ENCODE measurements at places on chromosomes 11 and 22.

- DNase-seq, result no peak
Measured at GRCh38 chr11:73916435-73916834, 34.4 kb upstream of the DNAJB13 start.

DNA sequence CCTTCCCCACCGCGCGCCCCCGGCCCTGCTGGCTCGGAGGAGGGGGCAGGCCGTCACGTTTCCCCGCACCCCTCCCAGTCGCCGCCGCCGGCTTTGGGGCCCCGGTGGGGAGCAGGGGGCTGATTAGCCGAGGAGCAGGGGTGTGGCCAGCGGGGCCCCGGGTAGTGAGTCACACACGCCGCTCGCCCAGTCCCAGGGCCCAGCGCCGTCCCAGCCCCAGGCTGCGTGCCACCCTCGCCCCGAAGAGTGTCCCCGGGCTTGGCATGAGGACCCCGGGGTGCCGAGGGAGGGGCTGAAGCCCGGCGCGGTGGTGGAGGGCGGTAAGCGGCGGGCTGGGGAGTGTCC lies 34.4 kb downstream of the PRDM11 start:
- peak; percentile 58 for DNase-seq

DNA sequence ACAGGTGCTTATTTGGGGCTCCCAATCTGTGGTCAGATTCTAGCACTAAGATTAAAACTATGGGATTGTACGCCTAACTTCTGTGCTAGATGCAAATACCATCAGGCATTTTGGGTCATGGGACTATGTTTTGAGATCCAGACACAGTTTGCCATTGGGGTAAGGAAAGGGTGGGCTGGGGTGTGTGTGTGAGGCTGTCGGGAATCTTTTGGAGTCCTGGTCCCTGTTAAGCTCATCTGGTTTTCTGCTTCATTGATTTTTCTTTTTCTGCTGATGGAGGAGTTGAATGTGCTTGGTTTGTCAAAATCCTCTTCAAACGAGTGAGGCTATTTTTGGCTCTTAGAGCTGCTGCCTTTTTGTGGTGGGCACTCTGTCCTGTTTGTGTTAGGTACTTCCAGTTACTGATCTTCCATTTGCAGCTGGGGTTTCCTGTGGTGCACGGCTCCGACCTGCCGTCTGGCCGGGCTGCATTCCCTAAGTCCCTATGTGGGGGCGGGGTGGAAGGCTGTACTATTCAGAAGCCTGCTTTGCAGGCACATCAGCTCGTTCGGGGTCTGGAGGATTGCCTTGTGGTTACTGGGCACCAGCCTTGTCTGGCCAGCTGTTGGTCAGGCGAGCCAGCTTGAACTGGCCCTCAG lies 2.9 kb downstream of the BCR start:
- peak; percentile 71 for DNase-seq

- no peak for DNase-seq
Measured at GRCh38 chr22:32531931-32532819, 57.6 kb downstream of the FBXO7 start.

DNA sequence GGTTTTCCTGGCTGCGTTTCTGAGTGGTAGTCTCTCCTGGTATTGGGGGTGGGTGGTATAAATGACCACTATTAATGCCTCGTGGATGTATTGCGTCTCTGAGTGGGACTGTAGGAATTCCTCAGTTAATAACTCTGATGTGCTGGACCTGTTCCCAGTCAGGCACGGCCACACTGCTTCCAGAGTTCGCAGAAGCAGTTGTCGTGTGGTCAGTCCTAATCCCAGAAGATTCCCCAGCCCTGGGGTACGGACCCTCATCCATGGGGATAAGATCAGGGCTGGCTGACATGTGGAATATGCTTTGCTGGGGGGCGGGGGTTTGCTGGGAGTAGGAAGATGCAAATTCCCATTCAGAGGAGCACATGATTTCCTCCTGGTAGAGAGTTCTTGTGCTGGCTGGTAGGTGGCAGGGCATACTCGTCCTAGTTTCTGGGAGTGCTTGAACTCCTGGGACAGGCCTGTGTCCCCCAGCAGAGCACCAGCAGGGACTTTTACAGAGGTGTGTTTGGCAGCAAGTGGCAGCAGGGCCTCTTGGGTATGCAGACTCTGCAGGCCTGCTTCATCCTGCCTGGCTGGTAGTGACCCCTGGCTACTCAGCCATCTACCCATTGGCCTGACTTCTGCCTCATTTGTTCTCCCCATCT lies 157.4 kb downstream of the NAV2 start:
- no peak for DNase-seq

GRCh38 chr11:27217948-27218420 lies 145.0 kb downstream of the CCDC34 start:
- DNase-seq, result no peak

DNA sequence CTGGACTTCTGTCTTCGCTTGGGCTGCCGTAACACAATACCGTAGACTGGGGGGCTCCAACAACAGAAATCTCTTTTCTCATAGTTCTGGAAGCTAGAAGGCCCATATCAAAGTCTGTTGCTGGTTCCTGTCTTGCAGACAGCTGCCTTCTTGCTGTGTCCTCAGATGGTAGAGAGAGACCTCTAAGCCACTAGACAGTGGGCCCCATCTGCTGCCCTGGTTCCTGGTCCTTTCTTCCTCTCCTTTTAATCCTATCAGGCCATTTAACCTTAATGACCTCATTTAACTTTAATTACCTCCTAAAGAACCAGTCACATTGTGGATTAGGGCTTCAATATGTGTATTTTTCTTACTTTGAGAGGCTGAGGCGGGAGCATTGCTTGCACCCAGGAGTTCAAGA lies 9.4 kb downstream of the CEP164 start:
- DNase-seq, result no peak

DNA sequence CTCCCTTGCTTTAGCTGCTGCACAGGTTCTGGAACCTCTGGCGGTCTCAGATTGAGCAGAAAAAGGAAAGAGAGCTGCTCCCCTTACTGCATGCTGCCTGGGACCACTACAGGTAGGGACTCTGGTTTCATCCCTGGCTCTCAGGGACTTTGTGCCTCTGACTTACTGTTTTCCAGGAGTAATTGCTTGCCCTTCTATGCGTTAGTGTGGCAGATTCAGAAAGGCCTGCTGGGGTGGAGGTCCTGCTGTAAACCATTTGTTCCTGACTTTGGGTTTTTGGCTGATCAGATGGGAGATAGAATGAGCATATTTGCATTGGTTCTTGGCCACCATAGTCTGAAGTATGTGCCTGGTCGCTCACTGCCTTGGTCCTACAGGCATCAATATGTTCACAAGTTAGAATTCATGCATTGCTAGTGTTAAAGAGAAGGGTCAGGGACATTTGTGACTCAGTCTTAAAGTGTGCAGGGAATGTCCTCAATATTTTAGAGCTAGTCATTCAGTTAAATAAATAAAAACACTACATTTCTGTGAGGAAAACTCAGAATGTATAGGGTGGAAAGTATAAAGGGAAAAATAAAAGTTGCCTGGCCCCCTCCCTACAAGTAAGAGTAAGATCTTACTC lies 78.0 kb downstream of the PISD start:
- DNase-seq, result no peak

- DNase-seq, result no peak
Measured at GRCh38 chr11:4065601-4066377, 28.8 kb upstream of the RRM1 start.

GRCh38 chr11:101817581-101817980 lies 97.2 kb upstream of the CEP126 start:
- no peak for DNase-seq

DNA sequence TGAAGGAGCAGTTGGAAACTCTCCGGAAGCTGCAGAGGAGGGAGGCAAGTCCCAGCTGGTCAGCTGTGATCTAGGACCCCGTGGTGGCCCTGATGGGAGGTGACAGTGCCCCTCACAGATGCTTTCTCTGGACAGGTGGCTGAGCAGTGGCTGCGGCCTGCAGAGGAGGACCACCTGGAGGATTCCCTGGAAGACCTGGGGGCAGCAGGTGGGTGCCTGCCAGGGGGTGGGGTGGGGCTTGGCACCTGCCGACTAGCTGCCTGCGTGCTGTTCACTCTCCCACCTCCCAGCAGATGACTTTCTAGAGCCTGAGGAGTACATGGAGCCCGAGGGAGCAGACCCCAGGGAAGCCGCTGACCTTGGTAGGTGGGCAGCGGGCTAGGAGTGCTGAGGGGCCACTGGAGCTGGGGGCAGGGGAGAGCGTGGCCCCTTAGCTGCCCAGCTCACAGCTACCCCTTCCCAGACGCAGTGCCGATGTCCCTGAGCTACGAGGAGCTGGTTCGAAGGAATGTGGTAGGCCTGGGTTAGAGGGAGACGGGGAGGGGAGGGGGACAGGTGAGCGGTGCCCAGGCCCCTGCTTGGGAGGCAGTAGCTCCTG lies 3.1 kb downstream of the SCO2 start:
- peak; percentile 13 for DNase-seq

DNA sequence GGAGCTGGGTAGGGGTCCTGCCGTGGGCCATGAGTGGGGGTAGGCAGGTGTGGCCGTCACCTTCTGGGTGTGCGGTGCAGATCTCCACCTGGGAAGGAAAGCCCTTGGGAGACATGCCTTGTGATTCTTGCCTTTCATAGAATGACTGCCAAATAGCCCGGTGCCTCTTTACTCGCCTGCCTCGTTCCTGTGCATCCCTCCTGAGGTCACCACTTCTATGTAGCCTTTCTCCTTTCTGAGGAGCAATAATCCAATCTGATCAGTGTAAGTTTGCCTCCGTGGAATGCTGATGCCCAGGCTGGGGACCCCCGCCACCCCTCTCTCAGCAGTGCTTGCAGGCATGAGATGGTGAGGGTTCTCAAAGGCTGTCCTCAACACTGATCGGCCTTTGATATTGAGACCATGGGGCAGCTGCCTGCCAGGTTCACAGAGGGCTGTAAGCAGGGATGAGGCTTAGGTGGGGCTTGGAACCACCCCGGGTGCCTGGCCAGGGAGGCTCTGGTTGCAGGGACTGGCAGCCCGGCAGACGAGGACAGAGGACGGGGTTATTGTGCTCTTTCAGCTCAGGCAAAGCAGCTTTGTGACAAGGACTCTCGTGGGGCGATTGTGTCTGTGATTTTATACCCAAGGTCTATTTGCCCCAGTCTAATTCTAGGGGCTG lies 86.1 kb upstream of the WNT7B start:
- DNase-seq, result no peak

GRCh38 chr11:8967184-8967583 lies 2.9 kb upstream of the TMEM9B start:
- no peak for DNase-seq

DNA sequence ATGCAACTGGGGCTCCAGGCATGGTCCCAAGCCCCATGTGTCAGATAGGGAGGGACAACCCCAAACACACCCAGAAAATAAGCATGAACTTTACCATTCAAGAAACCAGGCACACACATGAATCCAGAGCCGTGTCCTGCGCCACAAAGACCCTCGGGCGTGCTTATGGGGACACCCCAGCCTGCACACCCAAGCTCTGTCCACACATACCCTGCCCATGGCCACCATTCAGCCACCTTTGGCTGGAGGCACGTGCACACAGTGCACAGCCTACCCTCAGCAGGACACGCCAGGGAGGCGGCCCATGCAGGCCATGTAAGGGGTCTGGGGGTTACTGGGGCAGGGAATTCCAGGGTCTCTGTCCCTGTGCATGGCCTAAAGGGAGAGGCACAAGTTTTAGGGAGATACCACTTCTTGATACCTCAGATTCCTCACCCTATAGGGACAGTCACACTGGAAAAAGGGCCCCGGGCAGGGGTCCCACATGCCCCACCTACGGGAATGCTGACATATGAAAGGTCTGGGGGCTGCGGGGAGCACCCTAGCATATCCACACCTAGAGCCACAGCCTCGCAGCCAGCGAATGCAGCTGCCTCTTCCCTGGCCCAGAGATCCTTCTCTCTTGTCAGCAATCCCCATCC lies 20.6 kb downstream of the PACSIN2 start:
- no peak for DNase-seq

DNA sequence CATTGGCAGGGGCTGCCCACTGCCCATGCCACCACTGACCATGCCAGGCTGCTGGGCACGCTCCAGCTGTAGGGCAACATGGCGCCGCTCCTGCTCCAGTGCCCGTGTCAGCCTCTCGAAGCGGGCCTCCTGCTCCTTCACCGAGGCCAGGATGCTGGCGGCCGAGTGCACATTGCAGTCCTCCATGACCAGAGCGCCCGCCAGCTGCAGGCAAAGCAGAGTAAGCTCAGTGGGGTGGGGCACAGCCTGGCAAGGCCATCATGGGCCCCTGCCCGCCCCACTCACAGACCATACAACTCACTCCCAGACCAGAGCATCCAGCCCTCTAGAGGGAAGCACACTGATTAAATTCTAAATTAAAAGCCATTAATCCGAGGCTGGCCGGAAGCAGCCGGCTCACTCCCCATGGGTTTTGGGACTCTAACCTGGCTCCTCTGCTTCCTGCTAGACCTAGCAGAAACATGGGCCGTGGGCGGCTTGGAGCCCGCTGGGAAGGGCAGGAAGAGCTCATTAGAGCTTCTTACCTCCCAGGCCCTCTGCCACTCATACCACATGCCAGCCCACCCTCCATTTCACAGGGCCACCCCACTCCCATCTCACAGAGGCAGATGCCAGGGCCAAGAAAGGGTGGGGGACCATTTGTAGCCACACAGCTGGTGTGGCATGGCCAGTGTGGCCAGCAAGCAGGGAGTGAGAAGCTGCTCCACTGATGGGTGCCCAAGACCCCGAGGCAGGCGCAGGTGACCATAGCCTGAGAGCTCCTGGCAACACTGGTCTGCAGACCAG lies 25.8 kb downstream of the ARVCF start:
- no peak for DNase-seq

DNA sequence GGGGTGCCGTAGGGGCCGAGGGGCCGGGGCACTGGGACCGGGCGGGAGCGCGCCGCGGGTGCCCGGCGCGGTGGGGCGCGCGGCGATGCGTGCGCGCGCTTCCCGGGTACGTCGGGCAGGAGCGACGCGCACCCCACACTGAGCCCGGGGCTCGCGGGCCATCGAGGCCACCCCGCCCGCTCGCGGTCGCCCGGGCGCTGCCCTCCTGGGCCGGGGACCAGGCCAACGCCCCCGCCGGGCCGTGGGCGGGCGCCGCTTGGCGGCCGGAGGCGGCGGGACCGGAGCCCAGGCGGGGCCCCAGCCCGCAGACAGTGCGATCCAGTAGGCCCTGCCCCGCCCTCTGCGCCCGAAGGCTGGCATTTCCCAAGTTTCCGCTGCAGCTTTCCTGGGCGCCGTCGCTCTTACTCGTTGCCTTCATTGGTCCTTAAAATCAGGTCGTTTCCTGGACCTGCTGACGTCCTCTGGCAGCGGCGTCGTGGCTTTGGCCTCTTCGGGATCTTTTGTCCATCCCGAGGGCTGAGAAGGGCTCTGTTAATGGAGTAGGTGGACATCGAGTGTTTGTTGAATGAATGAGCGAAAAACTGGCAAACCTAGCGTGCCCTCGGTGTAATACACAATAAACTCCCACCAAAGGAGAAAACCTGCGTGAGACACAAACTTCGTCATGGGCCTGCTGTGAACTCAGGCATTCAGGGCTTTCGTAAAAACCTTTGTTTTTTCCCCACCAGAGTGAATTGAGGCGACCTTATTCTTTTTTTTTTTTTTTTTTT lies 638 bp downstream of the PARVA start:
- peak; percentile 87 for DNase-seq
